ENCODE measurements at places on chromosomes 12 and 14.

DNA sequence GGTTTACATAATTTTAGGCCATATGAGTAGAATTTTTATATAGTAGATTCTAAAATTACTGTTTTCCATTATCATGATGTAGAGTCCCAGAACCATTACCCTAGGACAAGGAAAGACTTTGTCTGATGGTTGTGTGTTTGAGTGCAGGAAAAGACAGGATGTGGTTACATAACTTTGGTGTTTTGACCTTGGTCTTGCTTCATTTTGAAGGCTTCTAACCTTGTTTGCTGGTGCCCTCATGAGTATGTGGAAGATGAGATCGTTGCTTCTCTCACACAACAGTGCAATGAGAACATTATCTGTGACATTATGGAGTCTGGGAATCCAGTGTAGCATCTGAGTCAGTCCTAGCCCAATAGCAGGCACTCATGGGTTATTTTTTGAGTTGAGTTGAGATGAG, 106.2 kb downstream of the IGF1 start:
- DNase-seq: no peak

GRCh38 chr12:47945341-47945728, 18.1 kb upstream of the TMEM106C start:
- DNase-seq: no peak

DNA sequence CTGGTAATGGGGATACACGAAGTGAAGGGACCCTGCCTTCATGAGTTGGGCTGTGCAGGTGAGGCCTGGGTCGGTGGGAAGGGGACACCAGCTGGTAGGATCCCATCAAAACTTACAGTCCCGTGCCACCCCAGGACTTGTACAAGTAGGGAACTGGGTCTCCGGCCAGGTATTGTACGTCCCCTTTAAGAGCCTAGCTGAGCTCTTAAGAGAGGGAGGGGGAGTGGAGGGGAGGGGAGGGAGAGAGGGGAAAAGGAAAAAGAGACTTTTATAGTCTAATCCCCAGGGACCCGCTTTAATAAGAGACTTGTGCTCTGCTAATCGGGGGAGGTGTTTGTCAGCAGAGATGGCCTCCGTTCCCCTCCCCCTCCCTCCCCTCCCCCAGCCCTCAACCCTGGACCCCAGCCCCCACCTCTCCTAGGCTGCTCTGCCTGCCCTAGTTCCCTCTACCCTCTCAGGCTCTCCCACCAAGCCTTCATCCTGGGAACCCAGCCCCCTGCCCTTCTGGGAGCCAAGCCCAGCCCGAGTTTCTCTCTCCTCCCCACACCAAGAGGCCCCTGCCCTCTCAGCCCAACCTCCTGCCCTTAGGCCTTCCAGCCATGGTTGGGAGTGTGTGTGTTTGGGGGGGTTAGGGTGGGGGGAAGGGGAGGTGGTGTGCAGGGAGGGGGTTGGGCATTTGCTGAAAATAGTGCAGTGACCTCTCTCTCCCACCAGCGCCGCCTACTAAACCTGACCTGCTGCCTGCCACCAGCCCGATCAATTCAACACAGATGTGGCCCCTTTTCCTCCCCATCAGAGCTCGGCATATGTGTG, 2.6 kb downstream of the GDF11 start:
- DNase-seq: no peak

- no peak for DNase-seq
Measured at GRCh38 chr14:104821229-104821945, 20.5 kb downstream of the ZBTB42 start.

DNA sequence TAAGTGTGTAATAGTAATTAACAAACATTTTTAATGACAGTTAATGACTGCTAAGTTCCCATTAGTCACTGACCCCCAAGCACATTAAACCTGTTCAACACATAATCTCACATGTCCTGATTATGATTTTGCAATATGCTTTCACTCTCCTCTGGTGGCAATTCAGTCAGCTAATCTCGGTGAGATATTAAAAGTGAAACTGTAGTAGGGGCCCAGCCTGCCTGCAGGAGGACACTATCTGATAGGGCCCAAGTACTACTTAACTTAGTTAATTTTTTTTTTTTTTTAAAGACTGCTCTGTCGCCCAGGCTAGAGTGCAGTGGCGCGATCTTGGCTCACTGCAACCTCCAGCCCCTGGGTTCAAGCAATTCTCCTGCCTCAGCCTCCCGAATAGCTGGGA, 48.8 kb downstream of the CIT start:
- DNase-seq: no peak

DNA sequence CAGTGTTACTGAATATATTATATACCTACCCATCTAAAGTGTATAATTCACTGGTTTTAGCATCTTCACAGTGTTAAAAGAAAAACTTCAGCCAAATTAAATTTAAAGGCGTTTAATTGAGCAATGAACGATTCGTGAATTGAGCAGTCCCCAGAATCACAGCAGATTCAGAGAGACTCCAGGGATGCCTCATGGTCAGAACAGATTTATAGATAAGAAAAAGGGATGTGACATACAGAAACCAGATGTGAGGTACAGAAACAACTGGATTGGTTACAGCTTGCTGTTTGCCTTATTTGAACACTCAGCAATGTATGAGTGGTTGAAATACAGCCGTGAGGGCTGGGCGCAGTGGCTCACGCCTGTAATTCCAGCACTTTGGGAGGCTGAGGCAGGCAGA, 84.6 kb downstream of the WNK1 start:
- no peak for DNase-seq

- DNase-seq: no peak
Measured at GRCh38 chr12:76272287-76272686, 75.9 kb downstream of the BBS10 start.

DNA sequence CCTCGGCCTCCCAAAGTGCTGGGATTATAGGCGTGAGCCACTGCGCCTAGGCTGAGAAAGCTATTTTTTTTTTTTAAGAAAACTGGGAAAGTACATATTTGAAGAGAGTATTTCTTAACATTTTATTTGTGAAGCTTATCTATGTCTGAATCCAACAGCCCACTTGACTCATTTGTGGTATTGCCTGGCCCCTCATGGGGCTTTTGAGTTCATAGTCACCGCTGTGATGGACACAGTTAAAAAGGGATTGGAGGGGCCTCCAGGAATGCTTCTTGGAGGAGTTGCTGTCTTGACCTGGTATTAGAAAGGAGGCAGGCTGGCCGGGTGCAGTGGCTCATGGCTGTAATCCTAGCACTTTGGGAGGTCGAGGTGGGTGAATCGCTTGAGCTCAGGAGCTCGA, 26.5 kb downstream of the BCL7A start:
- no peak for DNase-seq

GRCh38 chr14:24670594-24670993, 36.6 kb upstream of the GZMB start:
- DNase-seq: no peak

- DNase-seq: no peak
Measured at GRCh38 chr12:87760943-87761342, 268.3 kb downstream of the C12orf50 start.

DNA sequence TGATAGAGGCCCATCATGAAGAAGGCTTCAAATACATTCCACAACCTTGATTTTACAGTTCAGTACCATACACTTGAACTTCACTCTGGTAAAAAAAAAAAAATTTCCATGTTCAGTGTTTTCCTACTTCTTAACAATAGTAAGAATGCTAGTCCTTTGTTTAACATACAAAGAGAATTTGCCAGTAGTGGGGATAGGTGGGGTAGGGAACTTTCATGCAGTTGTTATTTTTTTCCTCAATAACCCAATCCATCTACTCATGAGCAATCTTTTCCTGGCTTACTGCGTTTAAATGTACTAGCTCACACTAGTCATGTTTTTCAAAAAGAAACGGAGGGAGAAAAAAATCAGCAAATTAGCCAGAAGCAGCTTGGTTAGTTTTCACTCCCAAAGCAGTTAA, 206.1 kb downstream of the PRKD1 start:
- DNase-seq: no peak

DNA sequence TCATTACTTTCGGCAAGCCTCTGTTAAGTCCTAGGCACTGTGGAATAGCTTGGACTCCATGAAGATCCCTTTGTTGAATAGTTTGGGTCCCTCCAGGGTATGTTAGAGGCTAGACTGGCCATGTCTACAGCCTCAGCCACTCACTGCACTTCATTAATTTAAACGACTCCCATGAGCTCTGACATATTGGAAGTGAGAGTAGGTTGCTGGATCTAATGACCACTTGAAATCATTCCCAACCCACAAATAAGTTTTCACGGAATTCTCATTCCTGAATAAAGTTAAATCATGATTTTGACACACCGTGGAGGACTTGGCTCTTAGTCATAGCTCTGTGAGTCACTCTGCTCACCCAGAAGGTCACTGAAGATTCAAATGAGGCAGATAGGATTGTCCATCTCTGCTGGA, 21.4 kb upstream of the APPL2 start:
- DNase-seq: no peak

DNA sequence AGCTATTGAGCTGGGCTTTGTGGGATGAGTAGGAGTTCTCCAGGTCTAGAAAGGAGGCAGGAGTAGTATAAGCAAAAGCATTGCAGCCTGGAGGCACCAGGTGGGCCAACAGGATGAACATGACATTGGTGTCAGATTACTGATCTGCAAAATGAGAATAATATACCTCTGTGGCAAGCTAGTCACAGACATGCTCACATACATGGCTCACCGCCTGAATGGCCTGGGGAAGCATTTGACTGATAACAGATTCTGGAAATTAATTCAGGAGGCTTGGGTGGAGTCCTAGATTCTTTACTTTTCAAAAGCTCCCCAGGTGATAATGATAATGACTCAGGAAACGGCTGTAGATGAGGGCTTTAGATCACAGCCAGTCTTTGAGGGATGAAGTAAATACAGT, 709 bp downstream of the TCL1B start:
- no peak for DNase-seq

DNA sequence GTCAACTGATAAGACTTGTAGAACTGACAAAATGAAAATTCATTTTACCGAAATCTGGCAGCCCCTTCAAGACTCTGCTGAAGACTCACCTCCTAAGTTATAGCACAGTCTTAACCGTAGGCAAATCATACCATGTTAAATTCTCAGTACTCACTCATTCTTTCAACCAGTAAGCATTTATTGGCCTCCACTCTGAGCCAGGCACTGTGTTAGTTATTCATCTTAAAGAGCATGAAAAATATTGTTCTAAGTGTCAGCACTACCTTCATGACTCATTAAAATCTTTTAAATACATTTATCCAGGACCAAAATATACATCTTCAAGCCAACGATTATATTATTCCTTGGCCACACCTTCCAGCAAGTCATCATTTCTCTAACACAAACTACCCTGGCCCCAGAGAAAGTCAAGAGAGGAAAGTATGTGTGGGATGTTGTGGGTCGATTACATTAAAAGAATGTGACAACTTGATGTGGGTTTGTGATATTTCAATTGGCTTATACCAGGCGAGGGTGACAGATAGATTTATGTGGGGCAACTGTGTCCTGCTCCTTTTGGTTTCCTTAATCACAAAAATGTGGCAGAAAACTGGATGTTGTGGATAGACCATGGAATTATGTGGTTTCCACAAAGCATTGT, 55.0 kb downstream of the TMEM30B start:
- DNase-seq: no peak

DNA sequence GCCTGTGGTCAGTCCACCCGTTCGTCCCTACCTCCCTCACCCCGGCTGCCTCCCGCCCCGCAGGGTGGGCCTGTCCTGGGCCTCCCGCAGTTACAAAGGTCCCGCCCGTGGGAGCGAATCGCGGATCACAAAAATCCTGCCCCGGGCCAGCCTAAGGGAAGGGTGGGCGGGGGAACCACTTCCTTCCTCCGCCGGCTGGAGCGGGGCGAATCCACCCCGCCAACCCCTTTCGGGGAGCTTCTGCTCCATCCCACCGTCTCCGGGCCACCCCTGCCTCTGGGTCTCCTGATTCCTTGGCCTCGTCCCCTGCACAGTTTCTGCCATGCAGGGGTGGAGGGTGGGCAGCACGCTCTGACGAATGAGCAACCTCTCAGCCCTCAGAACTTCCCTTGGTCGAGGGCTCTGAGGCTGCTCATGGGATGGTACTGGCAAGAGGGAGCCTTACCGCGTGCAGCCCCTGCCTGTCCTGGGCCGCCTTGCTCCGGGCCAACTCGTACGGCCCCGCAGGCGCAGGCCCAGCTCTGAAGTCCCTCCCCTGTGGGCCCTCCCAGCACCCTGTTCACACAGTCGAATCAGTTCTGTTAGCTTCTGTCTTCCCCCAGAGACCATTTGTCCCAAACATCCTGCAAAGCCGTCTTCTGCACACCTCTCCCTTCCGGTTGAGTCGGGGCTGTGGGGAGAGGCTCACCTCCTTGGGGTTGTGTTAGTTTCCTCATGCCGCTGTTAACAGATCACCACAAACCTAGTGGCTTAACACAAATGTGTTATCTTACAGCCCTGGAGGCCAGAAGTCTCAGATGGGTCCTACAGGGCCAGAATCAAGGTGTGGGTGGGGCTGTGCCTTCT, 589 bp upstream of the HVCN1 start:
- no peak for DNase-seq

GRCh38 chr12:48717252-48717695, 767 bp upstream of the CCNT1 start:
- no peak for DNase-seq

GRCh38 chr14:90295870-90296516, 35.7 kb downstream of the NRDE2 start:
- no peak for DNase-seq

GRCh38 chr12:121657305-121658008, 12.0 kb downstream of the MORN3 start:
- no peak for DNase-seq

DNA sequence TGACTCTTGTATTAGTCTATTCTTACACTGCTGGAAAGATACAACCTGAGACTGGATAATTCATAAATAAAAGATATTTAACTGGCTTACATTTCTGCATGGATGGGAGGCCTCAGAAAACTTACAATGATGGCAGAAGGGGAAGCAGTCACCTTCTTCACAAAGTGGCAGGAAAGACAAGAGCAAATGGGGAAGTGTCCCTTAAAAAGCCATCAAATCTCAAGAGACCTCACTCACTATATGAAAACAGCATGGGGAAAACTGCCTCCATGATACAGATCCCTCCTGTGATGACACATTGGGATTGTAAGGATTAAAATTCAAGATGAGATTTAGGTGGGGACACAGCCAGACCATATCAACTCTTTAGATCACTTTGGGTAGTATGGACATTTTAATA, 83.7 kb downstream of the TMTC3 start:
- DNase-seq: no peak

DNA sequence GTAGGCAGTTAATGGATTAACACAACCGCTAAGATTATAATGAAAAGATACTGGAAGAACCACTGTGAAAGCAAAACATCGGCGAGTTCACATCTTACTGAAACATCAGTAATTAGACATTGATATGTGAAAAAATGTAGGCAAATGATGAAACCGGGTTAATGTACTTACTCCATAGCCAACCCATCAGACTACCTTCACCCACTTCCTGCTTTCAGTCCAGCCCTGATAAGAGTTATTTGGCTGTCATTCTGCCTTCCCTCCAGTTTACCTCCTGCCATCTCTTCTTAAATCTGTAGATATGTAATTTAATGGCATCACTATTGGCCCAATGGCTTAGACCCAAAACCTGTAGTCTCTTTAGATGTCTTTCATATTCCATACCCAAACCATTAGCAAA, 46.0 kb upstream of the LGR5 start:
- DNase-seq: no peak

Data from stimulated activated CD4-positive, alpha-beta T cell treated with anti-CD3 and anti-CD28 coated beads, Interleukin-1b, Interleukin-23, amount 100 ng/mL, for 1 hour (primary cell).